ENCODE measurements at places on chromosomes 7 and 10.

GRCh38 chr7:106065575-106066500 is 46.3 kb downstream of the SYPL1 start:
- DNase-seq: peak; percentile 44

DNA sequence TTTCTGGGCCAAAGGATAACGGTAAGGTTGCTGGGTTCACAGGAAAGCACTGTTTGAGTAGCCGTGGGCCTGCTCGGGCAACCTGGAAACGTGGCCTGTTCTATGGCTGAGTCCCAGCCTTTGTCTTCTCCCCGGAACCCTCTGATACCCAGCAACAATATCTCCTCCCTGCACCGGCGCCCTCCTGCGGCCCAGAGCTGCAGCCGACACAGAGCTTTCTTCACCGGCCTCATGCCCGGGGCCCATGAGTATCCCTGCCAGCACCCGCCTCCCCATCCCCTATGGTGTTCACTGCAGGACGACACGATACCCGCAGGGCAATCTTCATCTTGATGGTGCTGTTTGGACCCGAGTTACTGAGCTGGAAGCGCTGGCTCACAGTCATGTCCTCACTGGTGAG is 38.6 kb upstream of the NCAPG2 start:
- no peak for DNase-seq

DNA sequence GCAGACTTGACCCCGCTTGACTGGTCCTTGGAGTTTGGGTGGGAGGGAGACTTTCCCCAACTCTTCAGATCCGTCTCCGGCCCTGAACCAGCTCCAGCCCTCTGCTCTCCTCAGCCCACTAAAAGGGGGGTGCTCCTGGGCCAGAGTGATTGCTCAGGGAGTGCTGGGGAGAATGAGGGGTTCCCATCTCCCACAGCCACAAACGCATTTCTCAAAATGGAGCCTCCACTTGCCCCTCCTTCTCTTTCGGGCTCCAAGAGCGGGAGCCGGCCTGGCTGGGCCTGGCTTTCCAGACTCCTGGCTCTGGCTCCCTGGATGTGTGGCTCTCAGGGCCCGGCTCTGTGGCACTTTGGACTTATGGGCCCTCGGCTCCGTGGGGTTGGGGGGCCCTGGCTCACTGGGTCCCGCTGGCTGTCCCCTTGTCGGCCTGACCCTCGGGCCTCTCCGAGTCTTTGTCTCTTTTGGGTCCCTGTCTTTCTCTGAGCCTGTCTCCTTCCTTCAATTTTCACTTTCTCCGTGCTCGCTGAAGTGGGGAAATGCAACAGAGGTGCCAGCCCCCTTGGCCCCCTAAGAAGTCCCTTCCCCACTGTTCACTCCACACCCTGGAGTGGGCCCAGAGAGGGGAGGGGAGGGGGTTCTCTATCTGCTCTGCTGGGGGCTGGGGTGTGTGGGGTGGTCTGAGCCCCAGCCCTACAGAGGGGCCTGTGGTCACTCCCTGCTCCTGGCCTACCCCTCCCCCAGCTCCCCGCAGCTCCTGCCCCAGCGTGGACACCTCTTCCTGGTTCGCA is 713 bp downstream of the LZTS2 start:
- no peak for DNase-seq

GRCh38 chr10:128929767-128930166 is 537.3 kb upstream of the MGMT start:
- no peak for DNase-seq

- no peak for DNase-seq
Measured at GRCh38 chr7:5546626-5547025, 123.0 kb upstream of the TNRC18 start.

DNA sequence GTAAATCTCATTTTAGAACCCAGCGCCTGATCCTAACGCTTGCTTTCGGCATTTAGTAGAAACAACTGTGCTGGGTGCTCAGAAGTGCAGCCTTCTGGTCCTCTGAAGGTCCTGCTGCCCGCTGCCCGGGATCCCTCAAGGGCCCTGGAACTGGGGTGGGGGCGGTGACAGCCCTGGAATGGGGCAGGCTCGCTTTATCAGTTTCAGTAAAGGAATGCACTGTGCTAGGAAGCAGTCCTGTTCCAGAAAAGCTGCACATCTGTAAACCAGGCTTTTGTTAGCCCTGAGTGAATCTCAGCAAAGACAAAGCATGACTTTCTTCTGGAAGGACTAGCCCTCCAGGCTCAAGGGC is 254.6 kb downstream of the TNS3 start:
- peak; percentile 44 for DNase-seq

DNA sequence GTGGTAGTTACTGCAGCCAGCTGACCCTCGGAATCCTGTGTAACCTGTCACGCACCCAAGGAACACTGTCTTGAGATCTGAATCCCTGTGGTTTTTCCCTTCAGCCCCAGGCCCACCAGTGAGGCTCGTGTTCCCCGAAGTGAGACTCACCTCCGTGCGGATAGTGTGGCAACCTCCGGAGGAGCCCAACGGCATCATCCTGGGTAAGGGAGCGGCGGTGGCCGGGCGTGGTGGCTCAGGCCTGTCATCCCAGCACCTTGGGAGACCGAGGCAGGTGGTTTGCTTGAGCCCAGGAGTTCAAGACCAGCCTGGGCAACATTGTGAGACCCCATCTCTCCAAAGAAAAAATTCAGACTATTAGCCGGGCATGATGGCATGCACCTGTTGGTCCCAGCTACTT is 549.9 kb upstream of the FOXK1 start:
- no peak for DNase-seq

DNA sequence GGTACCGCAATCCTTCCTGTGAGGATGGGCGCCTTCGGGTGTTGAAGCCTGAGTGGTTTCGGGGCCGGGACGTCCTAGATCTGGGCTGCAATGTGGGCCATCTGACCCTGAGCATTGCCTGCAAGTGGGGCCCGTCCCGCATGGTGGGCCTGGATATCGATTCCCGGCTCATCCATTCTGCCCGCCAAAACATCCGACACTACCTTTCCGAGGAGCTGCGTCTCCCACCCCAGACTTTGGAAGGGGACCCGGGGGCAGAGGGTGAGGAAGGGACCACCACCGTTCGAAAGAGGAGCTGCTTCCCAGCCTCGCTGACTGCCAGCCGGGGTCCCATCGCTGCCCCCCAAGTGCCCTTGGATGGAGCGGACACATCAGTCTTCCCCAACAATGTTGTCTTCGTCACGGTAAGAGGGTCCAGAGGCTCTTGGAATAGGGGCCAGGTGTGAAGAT is 1.7 kb downstream of the MEPCE start:
- no peak for DNase-seq

GRCh38 chr10:73096449-73097304 is at the start of gene P4HA1:
Gene P4HA1 (minus strand): TSS chr10:73096866. CDS start chr10:73074883, 21,983 bp downstream.
- peak; percentile 99 for DNase-seq

- DNase-seq: no peak
Measured at GRCh38 chr10:19803676-19804075, 12.6 kb upstream of the PLXDC2 start.

- peak; percentile 13 for DNase-seq
Measured at GRCh38 chr7:20482071-20482470, 133.4 kb upstream of the ABCB5 start.

DNA sequence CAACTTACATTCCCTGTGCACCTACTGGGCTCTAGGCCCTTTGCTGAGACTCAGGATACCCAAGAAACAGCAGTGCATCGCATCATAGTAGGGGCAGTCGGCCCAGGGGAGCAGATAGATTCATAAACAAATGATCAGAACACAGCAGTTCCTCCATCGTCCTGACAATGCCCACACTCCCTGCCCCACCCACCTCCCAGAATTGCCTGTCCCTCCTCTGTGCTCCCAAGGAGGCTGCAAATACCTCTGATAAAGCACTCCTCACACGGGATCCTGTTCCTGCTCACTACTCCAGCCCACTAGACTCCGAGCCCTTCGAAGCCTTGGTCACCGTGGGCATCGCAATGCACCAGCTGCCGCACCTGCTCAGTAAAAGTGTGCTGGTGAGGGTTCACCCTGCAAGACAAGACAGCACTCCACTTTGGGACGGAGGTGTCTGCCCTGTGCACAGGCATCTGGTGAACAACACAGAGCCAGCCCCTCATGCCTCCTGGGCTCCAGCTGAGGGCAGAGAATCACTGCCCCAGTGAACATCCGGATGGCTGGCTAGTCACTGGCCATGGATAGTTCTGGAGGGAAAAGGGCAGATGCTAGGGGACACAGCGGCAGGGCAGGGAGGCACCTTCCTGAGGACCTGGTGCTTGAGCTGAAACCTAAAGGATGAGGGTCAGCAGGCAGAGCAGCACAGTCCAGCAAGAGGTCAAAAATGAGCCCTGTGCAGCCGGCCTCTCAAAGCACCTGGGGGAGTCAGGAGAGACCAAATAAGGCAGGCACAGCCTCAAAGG is 60.7 kb downstream of the TNS3 start:
- no peak for DNase-seq

- no peak for DNase-seq
Measured at GRCh38 chr10:49225218-49225876, 37.2 kb upstream of the TMEM273 start.

DNA sequence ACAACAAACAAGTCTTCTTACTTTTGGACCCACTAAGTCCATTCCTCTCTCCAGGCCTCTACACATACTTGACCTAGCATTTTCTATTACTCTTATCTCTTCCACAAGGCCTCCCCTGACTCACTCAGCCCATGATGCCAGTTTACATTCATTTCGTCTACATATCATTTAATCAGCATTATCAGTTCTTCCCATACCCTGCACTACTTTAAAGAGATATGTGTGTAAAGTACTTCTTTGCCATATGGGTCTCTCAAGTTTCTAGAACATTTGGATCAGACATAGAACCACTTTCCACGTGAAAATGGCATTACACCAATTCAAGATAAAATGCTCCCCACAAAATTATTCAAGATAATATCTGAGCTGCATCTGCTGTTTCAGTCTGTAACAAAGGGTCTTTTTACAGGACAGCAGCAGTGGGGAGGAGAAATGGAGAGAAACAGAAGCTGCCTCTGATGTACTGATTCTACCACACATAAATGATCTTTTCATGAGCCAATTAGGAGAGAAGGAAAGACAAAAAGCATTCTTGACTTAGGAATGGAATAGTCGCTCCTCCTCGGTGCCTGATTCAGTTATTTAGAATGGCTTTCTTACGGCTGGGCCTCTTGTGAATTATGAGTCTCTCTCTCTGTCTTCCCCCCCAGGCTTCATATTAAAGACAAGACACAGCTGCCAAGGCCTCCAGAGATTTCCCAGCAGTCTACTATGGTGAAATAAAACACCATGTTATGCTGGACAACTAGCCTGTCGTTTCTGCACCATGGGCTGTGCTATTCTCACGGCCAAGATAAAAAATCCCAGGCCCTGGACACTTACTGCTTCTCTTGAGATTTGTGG is 46.9 kb upstream of the SEPTIN7 start:
- no peak for DNase-seq

- peak; percentile 54 for DNase-seq
Measured at GRCh38 chr7:42605406-42606192, 306.3 kb downstream of the C7orf25 start.

DNA sequence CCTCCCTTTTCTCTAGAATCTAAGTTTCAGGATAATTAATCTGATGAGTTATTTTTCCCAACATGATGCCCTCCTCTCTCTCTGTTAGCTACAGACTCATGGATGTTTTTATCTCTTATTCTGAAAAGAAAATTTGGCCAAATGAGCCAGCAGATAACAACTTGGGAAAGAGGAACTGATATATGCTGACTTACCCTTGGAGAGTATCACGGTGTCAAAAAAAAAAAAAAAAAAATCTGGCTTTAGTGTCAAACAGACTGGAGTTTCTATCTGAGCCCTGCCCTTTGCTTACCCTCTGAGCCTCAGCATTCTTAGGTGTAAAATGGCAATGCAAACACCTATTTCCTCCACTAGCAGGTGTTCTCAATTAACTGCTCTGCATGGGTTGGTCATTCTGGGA is 190.4 kb downstream of the AHR start:
- DNase-seq: no peak

DNA sequence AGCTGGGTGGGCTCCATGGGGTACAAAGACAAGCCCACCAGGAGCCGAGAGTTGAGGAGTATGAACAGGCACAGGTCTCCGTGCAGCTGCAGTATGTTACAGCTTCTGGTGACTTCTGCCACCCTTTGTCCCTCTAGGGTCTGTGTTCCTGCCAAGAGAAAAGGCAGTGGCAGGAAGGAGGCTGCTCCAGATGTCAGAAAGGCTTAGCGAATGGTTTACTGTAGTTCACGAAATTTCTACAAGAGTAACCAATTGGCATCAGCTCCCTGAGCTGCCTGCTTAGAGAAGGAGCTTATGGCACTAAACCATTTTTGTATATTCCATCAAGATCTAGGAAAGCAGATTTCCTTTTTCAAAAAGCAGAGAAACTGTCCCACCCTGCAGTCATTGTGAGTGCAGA is 48.2 kb upstream of the TMEM72 start:
- no peak for DNase-seq

DNA sequence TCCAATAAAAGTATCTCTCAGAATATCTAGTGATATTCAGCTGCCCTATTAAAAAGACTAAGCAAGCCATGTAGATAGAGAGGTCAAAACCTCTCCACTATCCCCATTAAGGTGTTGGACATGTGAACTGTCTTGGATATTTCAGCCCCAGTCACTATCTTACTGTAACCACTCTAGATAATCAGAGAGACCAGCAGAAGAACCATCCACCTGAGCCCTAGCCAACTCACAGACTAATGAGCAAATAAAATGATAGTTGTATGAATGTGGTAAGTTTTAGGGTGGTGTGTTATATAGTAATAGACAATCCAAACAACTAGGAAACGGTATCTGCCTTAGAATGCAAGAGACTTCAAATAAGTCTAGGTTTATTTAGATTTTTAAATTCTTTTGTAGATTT is 268.6 kb upstream of the KLF14 start:
- DNase-seq: no peak

GRCh38 chr10:74432841-74433594 is 282.0 kb downstream of the ADK start:
- DNase-seq: peak; percentile 60

- peak; percentile 26 for DNase-seq
Measured at GRCh38 chr7:31815796-31816195, 128.8 kb downstream of the PPP1R17 start.

DNA sequence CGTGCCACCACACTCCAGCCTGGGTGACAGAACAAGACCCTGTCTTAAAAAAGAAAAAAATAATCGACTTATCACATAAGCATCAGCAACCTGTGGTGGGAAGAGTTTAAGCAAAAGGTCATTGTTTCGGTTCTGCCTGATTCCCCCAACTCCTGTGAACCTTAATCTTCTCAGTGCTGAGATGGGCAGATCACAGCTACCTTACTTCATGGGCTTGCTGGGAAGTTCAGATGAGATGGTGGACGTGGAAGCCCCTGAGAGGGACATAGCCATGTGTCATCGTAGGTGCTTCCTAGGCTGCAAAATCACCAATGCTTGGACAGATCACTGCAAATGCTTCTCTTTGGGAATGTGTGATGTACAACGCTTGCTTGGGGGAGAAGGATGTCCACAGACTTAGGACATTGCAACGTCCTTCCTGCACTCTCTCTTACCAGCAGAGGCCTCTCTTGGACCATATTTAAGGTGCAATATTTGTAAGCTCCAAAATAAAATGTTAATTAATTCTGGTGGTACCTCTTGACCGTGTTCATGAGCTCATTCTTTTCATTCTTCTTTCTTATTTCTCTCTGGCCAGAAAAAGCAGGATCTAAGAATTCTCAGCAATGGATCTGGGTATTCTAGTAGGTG is 8.6 kb downstream of the GJD4 start:
- peak; percentile 37 for DNase-seq
